ENCODE measurements at places on chromosomes 12 and 14. TPM values are rescaled to one million over a fixed set of nuclear protein-coding genes. Genes with fewer than 3 reads are reported as not detected.

- no peak for DNase-seq
Observed at GRCh38 chr12:66058554-66058953, 72.0 kb downstream of the LLPH start.

DNA sequence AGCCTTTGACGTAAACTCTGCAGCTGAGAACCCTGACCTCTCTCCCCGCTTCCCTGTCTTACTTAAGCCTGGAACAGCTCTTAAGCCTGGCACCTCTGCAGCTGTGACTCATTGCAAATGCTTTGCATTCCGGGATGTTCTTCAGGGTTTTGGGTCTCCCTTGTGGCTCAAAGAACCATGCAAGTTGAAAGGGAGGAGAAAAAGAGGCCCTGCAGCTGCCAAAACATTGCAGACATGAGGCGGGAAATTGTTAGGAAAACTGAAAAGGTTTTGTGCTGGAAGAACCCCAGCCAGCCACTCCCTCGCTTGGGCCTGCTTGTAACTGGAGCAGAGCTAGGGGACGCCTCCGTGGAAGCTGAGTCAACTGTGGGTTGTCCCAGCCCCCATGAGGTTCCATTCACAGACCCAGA is 60.2 kb upstream of the FERMT2 start:
- peak; percentile 80 for DNase-seq

DNA sequence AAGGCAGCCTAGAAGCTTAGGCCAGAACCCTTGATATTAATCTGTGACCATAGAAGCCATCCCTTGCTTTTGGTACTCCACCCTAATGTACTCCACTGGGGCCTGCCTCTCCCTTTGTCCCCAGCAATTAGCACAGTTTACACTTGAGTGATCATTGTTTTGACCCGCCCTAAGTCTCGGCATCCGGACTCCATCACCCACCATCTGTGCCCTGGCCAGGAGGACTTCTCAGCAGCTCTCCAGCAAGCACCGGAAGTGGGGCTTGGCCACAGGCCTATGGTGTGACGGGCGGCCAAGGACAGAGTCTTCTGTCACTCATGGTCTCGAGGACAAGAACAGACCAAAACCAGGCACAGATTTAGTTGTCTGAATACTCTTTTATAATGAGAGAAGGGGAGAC is 126.5 kb upstream of the NTF3 start:
- peak; percentile 25 for DNase-seq

DNA sequence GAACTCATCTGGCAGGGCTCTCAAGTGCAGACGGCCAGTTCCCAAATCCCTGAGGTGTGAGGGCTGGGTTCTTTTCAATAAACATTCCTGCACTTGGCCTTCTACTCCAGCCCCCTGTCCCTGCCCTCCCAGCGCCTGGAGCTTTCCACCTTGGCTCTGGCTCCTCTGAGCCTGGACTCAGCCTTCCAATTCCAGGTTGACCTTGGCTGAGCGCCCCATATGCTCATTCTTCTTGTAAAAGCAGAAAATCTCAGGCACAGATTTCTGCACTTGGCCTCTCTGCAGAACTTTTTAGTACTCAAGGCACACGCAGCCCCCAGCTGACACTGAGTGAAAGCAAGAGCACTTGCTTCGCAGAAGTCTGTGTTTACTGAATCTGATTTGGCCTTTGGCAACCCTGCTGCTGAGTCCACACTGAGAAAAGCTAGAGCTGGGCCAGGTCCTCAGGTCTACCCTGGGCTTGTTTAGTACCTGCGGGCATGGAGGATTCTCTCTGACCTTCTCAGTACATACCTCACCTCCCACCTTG is 222.7 kb downstream of the MSRB3 start:
- peak; percentile 84 for DNase-seq

GRCh38 chr14:56962444-56963080 is 152.3 kb upstream of the OTX2 start:
- DNase-seq, result no peak

DNA sequence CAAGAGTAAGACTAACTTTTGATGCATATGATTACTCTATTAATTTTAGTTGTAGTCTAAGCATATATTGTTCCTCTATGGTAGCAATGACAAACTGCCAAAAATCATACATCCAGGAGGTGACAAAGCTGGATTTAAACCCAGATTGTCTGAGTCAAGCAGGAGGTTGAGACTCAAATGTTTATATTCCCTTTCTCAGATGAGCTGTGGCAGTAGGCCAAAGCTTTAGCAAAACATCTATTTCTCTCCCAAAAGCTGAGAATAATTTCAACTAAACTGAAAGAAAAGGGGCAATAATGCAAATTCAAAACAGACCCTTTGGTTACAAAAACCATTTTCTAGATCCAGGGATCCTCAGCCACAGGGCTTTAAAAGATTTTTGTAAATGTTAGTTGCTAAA is 173.6 kb downstream of the SEC23A start:
- DNase-seq, result no peak

DNA sequence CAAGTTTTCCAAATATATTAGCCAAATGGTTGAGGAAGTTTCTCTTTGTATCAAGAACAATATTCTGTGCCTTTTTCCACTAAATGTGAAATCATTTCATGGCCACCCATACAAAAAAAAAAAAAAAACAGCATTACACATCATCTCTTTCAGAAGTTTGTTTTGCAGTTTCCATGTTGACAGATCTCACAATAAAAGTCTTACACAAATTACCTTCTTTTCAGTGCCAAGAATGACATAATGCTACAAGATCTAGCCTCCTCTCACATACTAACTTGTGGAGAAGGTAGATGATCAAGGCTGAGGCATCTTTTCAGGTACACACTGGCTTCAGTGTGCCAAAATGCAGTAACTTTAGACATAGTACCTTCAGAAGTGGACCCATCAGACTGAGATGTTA is 35.3 kb downstream of the PRKD1 start:
- DNase-seq, result no peak

Gene BEGAIN
- 0.79 TPM for total RNA-seq

GRCh38 chr12:64389154-64389553 is 1.4 kb downstream of the C12orf56 start:
- no peak for DNase-seq

- no peak for DNase-seq
Observed at GRCh38 chr12:113093409-113094101, 37.0 kb downstream of the DTX1 start.

- DNase-seq, result no peak
Observed at GRCh38 chr12:130058926-130059472, 103.3 kb upstream of the FZD10 start.

GRCh38 chr12:24701343-24701742 is 247.6 kb downstream of the BCAT1 start:
- DNase-seq, result no peak

DNA sequence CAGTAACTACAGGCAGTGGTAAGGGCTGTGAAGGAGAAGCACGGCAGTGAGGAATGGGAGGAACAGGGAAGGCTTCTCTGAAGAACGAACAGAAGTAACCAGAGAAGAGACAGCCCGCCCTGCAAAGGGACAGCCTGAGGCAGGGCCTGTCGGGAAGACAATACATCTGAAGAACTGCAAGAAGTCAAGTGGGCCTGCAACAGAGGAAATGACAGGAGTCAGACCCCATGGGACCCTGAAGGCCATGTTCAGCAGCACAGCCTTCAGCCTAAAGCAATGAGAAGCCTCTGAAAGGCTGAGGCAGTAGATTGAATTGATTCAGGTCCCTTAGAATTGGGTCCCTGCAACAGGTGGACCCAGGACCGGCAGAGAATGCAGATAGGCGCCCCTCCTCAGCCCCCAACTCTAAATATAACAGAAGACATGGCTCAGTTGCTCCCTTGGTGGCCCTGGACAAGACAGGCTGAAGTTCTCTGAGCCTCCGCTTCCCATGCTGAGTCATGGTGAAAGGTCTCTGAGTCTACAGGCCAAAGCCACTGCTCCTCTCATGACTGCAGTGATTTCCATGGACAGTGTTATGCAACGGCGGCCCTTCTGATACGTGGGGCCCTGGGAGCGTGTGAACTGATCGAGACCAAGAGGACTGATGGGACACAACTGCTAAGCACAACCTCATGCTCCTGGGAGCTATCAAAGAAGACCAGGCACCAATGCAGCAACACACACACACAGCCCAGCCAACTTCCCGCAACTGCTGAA is 10.8 kb upstream of the ACTR6 start:
- DNase-seq, result no peak

Gene HOXC4
- not detected for total RNA-seq

Gene LRCOL1
- not detected for total RNA-seq

GRCh38 chr14:71725922-71726579 is 206.2 kb upstream of the RGS6 start:
- no peak for DNase-seq

- DNase-seq, result no peak
Observed at GRCh38 chr12:132429946-132430643, 59.9 kb upstream of the FBRSL1 start.

DNA sequence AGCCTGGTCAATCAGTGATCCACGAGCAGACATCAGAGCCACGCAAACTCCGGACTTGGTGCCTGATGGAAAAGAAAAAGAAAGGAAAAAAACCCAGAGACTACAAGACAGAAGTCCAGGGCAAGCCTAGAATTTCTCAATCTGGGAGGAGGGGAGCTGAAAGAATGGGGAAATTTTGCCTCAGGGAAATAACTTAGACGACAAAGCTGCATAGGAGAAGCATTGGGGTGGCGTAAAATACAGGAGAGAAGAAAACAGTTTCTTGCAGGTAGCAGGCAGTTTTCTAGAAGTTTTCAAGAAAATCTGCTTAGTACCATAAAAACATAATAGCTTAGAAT is 2.6 kb upstream of the SLC11A2 start:
- DNase-seq, result no peak

GRCh38 chr12:95630496-95630895 is 79.2 kb upstream of the USP44 start:
- no peak for DNase-seq

GRCh38 chr12:55930771-55931316 is at the start of gene DGKA:
Gene DGKA (plus strand): TSS chr12:55931162. CDS start chr12:55936504, 5,342 bp downstream.
- DNase-seq, result peak; percentile 44

- no peak for DNase-seq
Observed at GRCh38 chr14:104705340-104706047, 16.1 kb downstream of the INF2 start.

Gene KRT78
- total RNA-seq, result not detected
